Smooth muscle cell of the brain vasculature (primary cell): ENCODE measurements at places on chromosomes 5 and 9.

DNA sequence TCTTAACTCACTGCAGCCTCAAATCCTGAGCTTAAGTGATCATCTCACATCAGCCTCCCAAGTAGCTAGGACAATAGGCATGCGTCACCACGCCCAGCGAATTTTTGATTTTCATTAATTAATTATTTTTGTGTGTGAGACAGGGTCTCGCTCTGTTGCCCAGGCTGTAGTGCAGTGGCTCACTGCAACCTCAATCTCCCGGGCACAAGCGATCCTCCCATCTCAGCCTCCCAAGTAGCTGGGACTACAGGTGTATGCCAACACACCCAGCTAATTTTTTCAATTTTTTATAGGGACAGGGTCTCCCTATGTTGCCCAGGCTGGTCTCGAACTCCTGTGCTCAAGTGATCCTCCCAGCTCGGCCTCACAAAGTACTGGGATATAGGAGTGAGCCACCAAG lies 41.4 kb downstream of the UBAP1 start:
- DNase-seq, result no peak

- DNase-seq, result peak; percentile 35
Measured at GRCh38 chr5:143153332-143154119, 250.0 kb downstream of the NR3C1 start.

- no peak for DNase-seq
Measured at GRCh38 chr9:89038382-89039103, 47.3 kb downstream of the S1PR3 start.

GRCh38 chr5:61167382-61167781 lies 5.1 kb upstream of the SMIM15 start:
- no peak for DNase-seq

- DNase-seq, result no peak
Measured at GRCh38 chr5:38455796-38456330, 100.6 kb downstream of the LIFR start.

- no peak for DNase-seq
Measured at GRCh38 chr5:107500347-107500746, 170.4 kb downstream of the EFNA5 start.

- peak; percentile 76 for DNase-seq
Measured at GRCh38 chr9:27365707-27366376, 68.9 kb upstream of the EQTN start.

GRCh38 chr5:83972236-83972635 lies 251.6 kb upstream of the HAPLN1 start:
- no peak for DNase-seq

DNA sequence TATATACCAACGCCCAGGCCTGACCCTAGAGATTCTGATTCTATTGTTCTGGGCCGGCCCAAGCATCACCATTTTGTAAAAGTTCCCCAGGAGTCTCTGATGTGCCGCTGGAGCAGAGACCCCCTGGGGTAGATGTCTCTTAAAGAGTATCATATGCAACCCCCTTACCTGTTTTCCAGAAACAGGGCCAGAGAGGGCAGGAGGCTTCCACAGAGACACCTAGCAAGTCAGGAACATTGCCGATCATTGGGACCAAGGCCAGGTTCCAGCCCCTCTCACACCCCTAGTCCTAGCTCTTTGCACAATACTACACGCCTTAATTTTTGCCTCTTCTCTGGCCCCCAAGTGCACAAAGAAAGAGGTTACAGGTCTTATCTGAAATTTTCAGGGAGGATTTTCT lies 63.8 kb downstream of the TMOD1 start:
- no peak for DNase-seq

DNA sequence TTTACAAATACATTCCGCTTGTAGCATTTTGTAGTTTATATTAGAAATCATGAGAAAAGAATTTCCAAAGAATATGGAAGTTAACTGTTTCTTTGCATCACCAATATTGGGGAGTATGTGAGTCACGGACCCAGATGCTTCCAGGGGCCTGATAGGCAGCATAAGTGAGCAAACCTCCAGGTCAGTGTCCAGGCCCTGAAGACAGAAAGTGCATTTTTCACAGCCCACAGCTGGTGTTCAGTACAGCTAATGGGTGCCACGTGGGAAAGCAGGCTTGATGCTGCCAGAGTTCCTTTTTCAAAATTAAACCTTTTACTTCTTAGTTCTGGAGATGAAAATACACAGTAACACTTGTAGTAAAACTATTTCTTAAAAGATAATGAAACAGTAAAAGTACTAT lies 454.4 kb upstream of the ACTBL2 start:
- no peak for DNase-seq

GRCh38 chr5:40554813-40555212 lies 124.9 kb upstream of the PTGER4 start:
- no peak for DNase-seq

DNA sequence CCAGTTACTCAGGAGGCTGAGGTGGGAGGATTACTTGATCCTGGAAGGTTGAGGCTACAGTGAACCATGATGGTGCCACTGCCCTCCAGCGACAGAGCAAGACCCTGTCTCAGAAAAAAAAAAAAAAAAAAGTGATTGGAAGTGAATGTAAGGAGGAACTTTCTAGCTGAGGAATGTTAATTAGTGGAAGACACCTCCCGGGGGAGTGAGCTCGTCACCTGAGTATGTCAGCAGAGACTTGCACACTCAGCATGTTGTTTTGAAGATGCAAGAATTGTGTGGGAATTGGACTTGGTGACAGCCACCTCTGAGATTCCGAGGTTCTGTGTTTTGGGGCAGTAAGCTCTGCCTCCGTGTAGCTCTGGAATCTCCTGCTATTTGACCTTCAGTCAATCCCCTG lies 3.6 kb downstream of the SYNPO start:
- no peak for DNase-seq

DNA sequence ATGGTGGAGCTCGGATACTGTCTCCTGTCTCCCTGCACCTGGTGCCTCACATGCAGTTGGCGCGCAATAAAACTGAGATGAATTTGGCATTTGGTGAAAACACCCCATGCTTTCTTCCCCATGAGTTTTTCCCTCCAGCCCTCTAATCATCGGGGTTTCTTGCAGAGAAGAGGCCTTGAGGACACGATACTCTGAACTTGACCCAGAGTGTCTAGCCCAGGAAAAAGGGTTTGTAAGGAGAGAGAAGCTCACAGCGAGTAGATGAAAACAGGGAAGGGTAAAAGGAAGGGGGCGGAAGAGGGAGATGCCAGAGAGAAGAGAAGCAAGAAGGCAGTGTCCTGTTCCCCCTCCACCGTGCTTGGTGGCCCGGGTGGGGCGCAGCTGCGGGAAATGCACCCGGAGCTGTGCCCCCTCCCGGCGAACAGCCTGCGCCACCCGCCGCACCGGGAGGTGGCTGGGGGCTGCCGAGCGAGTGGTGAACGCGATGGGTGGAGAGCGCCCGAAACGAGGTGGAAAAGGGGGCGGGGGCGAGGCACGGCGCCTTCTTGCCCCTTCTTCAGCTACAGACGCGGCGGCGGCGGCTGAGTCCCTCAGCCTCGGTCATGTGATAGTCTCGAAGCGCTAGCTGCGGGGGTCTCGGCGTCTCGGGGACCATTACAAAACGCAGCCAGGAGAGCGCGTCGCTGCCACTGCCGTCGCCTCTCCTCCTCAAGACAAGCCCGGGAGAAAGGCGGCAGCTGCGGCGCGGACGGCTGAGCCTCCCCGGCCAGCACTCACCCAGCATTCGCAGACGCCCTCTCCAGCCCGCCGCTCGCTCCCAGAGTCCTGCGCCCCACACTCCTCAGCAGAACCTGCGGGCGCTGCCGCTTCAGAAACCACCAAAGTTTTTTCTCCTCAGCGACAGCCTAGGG lies 1.1 kb upstream of the FOXB2 start:
- DNase-seq, result no peak

- DNase-seq, result no peak
Measured at GRCh38 chr9:4020038-4020754, 279.7 kb downstream of the GLIS3 start.

DNA sequence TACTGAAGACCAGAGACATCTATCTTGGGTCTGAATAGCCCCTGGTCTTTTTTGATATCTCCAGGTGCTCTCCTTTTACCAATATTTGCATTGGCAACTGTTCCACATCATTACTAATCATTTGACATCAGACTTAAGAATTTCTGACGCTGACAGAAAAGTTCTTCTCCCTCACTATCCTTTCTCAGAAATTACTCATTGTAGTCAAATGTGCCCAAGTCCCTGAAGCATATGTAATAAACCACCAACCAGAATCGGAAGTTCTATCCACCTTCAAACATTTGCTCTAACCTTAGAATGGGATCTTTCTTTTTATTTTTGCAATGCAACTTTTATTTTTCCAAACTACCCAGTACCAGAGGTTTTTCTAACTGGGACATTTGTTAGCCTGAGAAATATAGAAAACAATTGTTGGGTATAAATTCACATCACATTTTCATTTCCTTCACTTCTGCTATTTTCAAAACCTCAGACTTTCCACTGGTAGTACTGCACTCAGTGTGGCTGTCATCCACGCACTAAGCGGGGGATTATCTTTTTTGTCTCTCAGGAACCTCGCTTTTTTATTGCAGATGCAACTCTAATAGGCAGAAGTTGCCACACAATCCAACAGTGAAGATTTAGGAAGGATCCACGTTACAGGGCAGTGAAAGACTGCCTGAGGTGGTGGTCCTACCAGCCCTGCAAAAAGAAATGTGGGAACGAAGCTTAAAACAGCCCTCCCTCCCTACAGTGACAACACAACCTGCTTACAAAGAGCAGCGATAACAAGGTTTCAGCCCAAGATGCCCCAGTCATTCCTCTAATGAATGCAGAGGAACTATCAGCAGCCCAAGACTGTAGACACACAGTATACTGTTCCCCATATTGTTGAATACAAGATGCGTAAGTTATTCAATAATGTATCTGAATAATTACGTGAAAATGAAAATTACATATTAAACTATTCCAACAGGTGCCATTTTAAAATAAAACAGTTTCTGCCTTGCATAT lies 201.2 kb downstream of the EBF1 start:
- DNase-seq, result no peak
